Stimulated activated CD8-positive, alpha-beta memory T cell treated with anti-CD3 and anti-CD28 coated beads, Interleukin-2, amount 100 ng/mL, for 1 hour (primary cell): ENCODE measurements at places on chromosomes 5 and 9.

- no peak for DNase-seq
Observed at GRCh38 chr5:159198063-159199036, 11.0 kb downstream of the RNF145 start.

DNA sequence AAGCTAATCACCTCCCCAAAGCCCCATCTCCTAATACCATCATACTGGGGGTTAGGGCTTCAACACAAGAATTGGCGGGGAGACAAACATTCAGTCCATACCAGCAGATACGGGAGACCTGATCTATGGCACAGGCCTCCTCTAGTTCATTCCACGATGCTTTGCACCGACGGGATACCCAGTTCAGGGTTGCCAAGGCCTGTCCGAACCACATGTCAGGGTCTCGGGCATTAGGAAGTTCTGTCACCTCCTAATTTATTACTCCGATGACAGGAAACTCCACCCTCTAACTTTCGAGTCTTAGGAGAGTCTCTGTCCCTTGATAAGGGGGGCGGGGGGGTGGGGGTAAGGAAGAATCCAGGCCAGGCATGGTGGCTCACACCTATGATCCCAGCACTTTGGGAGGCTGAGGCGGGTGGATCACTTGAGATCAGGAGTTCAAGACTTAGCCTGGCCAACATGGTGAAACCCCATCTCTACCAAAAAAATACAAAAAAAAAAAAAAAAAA is 23.8 kb upstream of the ANKRD33B start:
- no peak for DNase-seq

DNA sequence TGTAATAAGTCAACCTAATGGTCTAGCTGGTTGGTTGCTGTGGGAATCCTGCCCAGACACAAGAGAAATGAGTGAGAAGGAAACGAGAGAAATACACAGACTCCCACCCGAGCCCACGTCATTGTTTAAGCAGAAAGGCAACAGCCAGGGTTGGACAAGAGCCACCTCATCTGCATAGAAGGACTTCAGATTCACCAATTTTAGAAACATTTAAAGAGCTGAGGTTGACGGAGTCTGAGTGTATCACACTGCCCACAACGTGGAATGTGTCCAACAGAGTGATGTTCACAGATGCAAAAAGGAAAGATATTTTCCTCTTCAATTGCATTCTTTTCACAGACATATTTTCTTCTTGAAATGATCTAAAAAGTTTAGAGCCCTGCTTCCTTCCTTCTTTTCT is 349.5 kb downstream of the AGTPBP1 start:
- DNase-seq: no peak

DNA sequence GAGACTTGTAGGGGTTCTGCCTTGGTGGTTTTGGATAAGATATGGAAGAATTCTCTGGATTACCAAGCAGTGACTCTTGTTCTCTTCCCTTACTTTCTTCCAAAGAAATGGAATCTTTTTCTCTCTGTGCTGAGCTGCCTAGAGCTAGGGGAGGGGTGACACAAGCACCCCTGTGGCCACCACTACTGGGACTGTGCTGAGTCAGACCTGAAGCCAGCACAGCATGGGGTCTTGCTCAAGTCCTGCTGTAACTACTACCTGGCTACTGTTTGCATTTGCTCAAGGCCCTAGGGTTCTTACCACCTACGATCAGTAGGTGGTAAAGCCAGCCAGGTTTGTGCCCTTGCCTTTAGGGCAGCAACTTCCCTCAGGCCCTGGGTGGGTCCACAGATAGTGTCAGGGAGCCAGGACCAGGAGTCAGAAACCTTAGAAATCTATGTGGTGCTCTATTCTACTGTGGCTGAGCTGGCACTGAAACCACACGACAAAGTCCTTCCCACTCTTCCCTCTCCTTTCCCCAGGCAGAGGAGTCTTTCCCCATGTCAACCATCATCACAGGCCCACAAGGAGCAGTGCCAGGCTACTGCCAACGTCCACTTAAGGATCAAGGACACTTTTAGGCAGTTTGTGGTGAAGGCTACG is 53.8 kb downstream of the SREK1 start:
- no peak for DNase-seq

GRCh38 chr5:65100911-65101631 is 332.3 kb downstream of the CWC27 start:
- DNase-seq: no peak

DNA sequence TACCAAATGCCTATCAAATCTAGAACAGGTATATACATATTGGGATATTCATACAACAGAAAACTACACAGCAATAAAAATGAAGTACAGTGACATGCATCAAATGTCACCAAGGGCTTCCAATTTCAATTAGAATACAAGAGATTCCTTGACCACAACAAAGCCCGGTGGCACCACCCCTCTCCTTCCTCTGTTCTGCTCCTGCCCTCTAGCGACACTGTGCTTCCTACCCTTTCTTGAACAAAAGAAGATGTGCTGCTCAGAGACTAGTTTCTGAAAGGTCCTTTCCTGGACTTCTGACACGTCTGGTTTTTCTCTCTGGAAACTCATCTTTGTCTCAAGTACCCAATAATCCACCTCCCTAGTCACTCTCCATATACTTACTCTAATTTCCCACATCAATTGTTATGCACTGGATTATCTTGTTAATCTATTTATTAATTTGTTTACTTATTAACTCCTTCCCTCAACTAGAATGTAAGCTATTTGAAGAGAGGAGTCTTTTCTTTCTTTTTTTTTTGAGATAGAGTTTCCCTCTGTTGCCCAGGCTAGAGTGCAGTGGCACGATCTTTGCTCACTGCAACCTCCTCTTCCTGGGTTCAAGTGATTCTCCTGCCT is 70.4 kb upstream of the CTSV start:
- DNase-seq: no peak

DNA sequence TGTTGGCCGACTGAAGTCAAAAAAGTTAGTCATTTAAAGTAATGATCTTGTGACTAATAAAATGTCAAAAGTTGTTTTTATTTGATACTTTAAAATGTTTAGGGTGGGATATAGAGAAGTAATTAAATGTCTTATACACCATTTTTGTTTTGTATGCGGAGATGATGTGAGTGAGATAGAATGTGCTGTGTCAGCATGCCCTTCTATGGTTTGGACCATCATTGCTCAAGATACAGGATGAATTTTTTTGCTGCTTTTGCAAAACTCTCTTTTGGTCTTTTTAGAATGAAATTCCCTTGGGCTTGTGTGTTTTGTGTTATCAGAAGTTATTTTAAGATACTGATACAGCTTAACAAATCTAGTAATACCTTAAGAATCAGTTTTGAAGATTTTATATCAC is 12.5 kb downstream of the SRFBP1 start:
- DNase-seq: no peak

DNA sequence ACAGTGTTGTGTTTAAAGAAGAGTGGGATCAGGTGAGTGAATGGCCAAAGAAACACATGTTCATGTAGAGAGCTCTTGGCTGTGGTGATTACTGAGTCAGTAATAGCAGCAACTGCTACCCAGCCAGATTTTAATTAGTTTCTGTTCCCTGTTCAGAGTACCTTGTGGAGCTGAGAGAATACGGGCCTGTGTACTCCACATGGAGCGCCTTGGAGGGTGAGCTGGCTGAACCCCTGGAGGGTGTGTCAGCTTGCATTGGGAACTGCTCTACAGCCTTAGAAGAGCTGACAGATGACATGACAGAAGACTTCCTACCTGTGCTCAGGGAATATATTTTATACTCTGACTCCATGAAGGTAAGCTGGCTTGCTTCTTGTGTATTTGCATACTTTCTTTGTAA is 52.3 kb downstream of the SLC46A2 start:
- no peak for DNase-seq

DNA sequence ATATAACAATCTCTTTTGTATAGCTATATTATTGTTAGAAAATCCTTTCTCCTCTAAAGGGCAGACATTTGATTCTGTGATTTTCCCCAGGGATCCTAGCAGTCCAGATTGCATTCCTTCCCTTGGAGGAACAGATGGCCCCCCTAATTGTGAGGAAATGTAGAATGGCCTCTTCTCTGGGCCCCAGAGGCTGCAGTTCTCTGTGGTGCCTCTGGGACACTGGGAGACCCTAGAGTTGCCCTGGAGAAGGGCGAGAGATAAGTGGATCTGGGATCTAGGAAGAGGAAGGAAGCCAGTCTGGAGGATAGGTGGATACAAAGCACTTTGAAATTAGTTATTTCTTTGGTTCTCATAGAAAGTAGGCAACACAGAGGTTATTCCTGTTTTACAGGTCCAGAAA is 1.9 kb upstream of the HINT2 start:
- no peak for DNase-seq

DNA sequence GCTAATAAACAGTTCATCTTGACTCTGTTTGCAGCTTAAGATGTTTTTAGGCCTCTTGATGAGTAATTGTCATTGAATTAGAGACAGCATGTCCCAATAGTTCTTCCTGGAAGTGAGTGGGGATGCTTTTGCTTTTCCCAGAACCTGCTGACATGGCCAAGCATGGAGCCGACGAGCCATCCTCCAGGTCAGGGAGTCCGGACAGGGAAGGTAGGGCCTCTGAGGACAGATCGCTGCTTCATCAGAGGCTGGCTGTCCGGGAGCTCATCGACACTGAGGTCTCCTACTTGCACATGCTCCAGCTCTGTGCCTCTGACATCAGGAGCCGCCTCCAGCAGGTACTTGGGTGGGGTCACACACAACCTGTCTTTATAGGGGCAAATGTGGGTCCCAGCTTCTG is 16.3 kb downstream of the ARHGEF37 start:
- no peak for DNase-seq

- no peak for DNase-seq
Observed at GRCh38 chr5:115542086-115542485, 2.5 kb downstream of the FEM1C start.

DNA sequence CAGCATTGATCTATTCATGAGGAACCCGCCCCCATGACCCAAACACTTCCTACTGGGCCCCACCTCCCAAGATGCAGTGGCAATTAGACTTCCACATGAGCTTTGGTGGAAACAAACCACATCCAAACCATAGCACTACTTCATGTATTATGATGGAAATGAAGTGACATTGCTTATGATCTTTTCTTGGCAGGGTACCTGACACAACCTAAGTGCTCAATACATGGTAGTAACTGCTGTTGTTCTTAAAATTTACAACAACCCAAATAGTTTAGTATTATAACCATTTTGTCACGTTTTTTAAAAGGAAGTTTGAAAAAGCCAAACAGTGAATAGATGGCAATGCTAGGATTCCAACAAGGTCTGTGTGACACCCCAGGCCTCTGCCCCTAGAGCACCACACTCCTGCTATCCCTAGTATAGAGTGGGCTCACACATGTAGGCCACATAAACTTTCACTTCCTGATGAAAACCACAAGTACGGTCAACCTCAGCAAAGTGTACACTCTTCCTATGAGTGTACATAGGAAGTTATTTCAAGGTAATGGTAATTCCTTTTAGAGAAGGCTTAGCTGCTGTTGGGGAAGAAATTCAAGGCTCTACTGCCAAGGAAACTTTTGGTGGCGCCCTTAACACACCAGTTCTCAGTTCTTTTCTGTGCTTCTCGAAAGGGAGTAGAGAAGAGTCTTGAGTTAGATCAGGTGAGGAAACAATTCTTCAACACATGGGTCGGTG is 97.6 kb downstream of the ARSB start:
- DNase-seq: no peak

DNA sequence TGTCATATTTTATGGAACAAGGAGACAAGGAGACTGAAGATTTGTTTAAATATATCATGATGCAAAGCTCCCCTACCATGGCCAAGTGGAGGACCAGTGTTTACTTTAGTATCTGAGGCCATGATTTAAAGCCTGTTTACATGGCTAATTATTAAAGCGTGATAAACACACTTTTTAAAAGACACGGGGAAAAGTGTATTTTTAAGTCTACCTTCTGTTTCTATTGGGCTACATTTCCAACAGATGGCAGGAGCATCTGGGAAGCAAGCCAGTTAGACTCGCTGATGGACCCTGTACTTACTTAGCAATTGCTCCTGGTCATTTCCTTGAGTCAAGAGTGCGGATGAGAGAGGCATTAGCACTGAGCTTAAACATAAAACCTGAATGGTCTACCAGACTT is 480.3 kb upstream of the SEMA6A start:
- no peak for DNase-seq

DNA sequence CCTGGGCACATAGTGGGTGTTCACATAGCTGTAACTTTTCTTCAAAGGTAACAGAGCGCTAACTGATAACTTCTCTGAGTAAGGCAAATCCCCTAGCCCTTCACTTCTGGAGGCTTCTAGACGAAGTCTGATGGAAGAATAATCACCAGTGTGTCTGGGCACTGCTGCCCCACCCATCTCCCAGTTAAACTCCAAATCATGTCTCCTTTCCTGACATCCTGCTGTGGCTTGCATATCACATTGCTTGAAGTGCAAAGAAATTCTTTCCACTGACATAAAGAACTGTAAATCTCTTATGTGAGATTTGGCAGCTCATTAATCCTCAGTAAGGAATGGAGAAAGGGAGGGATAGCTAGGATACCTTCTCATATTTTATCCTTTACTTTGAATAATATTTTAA is 74.6 kb downstream of the MARCHF11 start:
- no peak for DNase-seq

- no peak for DNase-seq
Observed at GRCh38 chr9:77423841-77424240, 224.3 kb downstream of the GNA14 start.

DNA sequence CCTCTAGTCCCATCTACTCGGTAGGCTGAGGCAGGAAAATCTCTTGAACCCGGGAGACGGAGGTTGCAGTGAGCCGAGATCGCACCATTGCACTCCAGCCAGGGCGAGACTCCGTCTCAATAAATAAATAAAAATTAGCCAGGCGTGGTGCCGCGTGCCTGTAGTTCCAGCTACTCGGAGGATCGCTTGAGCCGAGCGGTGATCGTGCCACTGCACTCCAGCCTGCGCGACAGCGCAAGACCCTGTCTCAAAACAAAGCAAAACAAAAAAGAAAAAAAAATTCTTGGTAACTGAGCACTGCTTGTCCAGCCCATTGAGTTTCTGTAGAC is 710 bp upstream of the WDR55 start:
- no peak for DNase-seq

DNA sequence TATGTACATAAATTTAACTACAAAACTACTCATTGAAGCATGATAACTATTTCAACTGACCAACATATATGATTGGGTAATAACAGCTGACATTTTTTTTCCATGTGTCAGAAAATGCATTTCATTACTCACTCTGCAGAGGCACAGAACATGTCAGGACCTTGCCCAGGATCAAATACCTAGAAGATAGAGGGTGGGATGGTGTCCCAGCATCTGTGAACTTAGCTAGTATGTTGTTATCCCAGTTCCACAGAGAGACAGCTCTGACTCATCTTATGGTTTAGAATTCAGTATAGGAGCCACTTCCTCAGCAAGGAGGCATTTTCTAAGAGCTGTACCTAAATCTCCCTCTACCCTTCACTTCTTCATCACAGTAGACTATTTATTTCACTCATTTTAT is 1198.6 kb upstream of the ACO1 start:
- DNase-seq: no peak

DNA sequence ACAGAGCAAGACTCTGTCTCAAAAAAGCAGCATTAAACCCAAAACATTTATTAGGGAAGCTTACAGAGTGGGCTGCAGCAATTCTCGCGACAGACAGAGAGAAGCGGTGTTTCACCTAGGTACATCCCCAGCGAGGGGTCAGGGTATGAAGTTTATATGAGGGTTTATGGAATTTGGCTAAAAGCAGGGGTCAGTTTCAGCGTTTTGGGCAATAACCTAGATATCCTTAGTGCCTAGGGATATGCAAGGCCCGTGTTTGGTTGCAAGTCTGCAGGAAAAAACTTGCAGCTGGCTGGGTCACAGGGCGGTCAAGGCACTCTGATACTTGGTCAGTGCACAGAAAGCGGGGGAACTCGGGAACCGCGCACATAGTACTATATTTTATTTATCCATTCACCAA is 649 bp upstream of the GLE1 start:
- no peak for DNase-seq

- DNase-seq: no peak
Observed at GRCh38 chr5:150488519-150489359, 19.2 kb upstream of the NDST1 start.
